Activated CD4-positive, alpha-beta T cell treated with anti-CD3 and anti-CD28 coated beads, Interleukin-2, amount 10 ng/mL, durations not matched to agents 7 days and 5 days (primary cell): ENCODE measurements at places on chromosomes 4 and X. TPM values are rescaled to one million over a fixed set of nuclear protein-coding genes. Genes with fewer than 3 reads are reported as not detected.

DNA sequence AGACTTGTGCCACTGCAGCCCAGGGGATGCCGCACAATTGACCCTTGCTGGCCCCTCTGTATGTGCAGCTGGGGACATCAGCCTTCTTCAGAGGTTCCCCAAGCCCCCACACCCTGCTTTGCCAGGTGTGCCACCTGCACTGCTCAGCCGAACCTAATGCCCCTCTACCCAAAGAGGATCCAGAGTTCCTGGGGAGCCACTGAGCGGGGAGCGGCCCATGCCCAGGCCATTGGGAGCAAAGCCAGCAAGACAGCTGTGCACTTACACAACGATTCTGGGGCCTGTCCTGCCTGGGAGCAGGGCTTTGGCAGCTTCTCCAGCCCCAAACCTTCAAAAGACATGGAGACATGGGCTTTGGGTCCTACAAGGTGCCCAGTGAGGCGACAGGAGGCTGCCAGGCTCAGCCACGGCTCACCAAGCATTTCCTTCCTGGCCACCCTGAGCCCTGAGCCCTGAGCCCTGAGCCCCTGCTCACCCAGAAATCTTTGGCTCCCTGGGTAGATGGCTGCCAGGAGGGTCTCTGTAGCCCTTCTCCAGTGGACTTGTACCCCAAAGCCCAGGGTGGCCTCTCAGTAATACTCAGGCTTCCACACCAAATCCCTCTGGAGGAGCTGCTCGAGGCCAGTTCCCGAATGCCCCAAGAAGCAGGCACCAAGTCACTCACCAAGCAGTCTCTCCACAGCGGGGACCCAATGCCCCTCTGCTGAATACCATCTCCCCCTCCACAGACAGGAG is 13.0 kb downstream of the PNMA6E start:
- H3K27ac ChIP-seq: no peak overlapping the region
- no peaks in the 10 kb centered on the region for H3K27me3 ChIP-seq
- H3K4me3 ChIP-seq: no peak overlapping the region
- no peaks in the 10 kb centered on the region for H3K36me3 ChIP-seq
- H3K4me1 ChIP-seq: no peaks in the 10 kb centered on the region
- DNase-seq: no peak

DNA sequence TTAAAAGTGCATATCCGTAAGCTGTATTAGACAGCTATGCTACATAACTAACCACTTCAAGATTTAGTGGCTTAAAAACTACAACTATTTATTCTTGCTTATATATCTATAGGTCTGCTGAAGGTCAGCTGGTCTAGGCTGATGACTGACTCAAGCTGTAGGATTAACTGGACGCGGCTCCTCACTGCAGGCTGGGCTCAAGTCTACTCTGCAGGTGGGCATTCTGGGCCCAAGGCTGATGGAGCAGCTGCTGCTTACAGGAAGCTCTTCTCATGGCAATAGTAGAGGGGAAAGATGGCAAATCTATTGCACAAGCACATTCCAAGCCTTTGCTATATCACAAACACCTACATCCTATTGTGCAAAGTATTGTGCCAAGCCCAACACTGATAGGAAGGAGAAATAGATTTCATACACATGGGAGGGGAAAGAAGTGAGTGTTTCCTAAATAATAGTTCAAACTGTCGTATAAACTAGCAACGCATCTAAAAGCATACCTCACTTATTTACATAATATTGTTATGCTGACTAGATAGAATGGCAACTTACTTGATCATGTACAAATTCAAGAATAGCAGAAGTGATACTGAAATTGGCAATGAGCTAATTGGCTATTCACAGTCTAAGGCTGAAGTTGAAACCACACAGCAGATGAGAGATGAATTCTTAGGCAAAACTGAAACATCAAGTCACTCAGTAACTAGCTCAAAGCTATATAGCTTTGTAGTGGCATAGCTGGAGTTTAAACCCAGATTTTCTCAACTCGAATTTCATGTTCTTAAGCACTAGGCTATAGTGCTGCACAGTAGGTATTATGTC is 263.8 kb downstream of the NKX6-1 start:
- no peak for DNase-seq
- no peak overlapping the region for H3K27ac ChIP-seq
- H3K4me1 ChIP-seq: no peaks in the 10 kb centered on the region
- no peak overlapping the region for H3K4me3 ChIP-seq
- no peaks in the 10 kb centered on the region for H3K36me3 ChIP-seq
- H3K27me3 ChIP-seq: peaks cover 2% of the 10 kb centered on the region

DNA sequence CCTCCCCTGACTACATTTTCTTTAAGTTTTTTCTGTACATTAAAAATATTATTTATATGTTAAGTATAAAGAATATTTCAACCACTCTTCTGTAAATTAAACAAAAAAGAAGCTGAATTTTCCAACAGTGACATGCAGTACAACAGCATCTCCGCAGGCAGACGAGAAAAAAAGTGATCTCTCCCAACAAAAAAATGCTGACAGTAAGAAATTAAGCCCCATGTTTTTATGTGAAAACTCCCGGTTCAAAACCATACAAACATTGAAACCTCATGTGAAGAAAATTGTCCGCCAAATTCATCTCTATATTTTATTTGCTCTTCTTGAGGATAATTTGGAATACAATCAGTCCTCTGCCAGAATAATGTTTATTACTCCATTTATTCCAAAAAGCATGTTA is 20.1 kb upstream of the CD99 start:
- H3K27me3 ChIP-seq: no peaks in the 10 kb centered on the region
- no peak for DNase-seq
- H3K27ac ChIP-seq: no peak overlapping the region

GRCh38 chr4:36235306-36235705 is 9.0 kb downstream of the ARAP2 start:
- H3K36me3 ChIP-seq: peaks cover 78% of the 10 kb centered on the region
- H3K27ac ChIP-seq: no peak overlapping the region
- peaks cover 43% of the 10 kb centered on the region for H3K4me1 ChIP-seq
- DNase-seq: no peak
- no peak overlapping the region for H3K4me3 ChIP-seq
- H3K27me3 ChIP-seq: no peaks in the 10 kb centered on the region

GRCh38 chr4:119587796-119588195 is 40.8 kb downstream of the PDE5A start:
- no peak overlapping the region for H3K27ac ChIP-seq
- H3K36me3 ChIP-seq: no peaks in the 10 kb centered on the region
- no peaks in the 10 kb centered on the region for H3K4me1 ChIP-seq
- DNase-seq: no peak
- H3K27me3 ChIP-seq: peaks cover 5% of the 10 kb centered on the region

- no peak overlapping the region for H3K27ac ChIP-seq
- H3K36me3 ChIP-seq: peaks cover 67% of the 10 kb centered on the region
- no peak for DNase-seq
- no peaks in the 10 kb centered on the region for H3K4me1 ChIP-seq
- H3K27me3 ChIP-seq: no peaks in the 10 kb centered on the region
- no peak overlapping the region for H3K4me3 ChIP-seq
Measured at GRCh38 chr4:48073567-48074103, 57.1 kb downstream of the NIPAL1 start.

DNA sequence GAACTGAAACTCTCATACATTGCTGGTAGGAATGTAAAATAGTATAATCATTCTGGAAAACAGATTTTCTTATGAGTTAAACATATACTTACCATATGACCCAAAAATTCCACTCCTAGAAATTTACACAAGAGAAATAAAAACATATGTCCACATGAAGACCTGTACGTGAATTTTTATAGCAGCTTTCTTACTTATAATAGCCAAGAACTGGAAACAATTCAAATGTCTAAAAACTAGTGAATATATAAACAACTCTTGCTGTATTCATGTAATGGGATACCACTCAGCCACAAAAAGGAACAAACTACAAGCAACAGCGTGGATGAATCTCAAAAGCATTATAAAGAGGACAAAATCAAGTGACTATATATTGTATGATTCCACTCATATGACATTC is 27.5 kb downstream of the TMEM156 start:
- peaks cover 45% of the 10 kb centered on the region for H3K36me3 ChIP-seq
- no peak overlapping the region for H3K4me3 ChIP-seq
- DNase-seq: no peak
- H3K27ac ChIP-seq: no peak overlapping the region
- H3K27me3 ChIP-seq: no peaks in the 10 kb centered on the region
- peaks cover 7% of the 10 kb centered on the region for H3K4me1 ChIP-seq

DNA sequence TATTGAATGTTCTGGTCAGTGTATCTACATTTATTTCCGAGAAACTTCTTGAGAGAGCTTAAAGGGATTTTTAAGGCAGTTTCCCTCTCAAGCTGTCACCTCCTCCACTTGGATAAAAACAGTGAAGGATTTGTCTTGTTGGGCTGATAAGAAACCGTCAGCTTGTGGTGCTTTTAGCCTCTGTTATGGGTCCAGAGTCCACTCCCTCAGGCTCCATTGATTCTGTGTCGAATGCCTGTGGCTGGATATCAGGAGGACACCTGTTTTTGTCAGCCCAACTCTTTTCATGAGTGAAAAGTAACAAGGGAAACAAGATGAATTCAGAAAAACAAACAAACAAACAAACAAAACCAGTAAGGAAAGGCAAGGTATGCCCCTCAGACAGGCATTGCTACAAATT is 12.4 kb downstream of the CLCN4 start:
- H3K27ac ChIP-seq: no peak overlapping the region
- H3K27me3 ChIP-seq: peaks cover 3% of the 10 kb centered on the region
- no peak overlapping the region for H3K4me3 ChIP-seq
- DNase-seq: no peak
- H3K36me3 ChIP-seq: no peaks in the 10 kb centered on the region
- H3K4me1 ChIP-seq: peaks cover 3% of the 10 kb centered on the region

DNA sequence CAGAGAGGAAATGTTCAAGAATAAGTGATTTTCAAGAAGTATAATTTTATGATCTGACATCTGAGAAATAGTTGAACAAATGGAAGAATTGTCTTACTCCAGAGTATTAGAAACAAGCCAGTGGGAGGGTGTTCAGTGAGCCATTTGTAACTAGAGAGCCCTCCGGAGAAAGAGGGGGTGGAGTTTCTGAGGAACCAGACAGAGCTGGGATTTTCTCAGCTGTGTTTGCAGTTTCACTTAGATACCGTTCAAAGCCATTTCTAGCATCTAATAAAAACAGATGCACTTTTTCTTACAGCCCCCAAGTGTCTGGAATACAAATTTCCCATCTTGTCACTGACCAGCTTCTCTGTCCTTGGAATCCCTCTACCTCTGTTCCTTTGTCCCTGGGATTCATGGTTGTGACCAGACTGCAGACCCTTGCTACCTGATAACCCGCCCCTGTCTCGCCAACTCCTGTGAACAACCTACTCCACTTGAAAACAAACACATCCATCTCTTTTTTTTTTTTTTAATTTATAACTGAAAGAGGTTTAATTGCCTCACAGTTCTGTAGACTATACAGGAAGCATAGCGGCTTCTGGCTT is 132.8 kb upstream of the KLF3 start:
- no peak overlapping the region for H3K4me3 ChIP-seq
- H3K4me1 ChIP-seq: peaks cover 28% of the 10 kb centered on the region
- H3K27ac ChIP-seq: no peak overlapping the region

Gene EDNRA
- not detected for total RNA-seq

Gene ZNF518B
- 16.9 TPM for total RNA-seq

Gene HMX1
- not detected for total RNA-seq

Gene KLKB1
- total RNA-seq: 0.52 TPM

Gene SASH3
- total RNA-seq: 254 TPM

Gene OPN1MW2
- not detected for total RNA-seq

Gene CDS1
- total RNA-seq: 0.22 TPM
